ENCODE measurements at places on chromosomes 16 and 17.

DNA sequence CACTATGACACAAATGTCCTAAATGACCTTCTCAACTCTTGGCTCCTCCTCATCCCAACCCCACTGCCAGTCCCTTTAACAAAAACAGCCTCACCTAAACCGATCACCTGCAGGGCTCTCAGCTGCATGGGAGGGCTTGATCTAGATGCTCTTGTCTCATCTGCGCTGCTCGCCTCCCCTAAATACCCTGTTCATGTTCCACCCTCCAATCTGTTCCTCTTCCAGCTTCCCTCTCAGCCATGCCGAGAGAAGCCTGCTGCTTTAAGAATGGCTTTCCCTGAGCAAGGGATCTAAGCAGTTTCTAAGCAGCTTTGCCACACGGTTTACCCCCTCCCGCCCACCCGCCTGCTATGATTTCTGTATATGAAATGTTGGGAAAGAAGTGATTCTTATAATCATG, 23.7 kb downstream of the PIPOX start:
- DNase-seq = no peak

GRCh38 chr16:3480901-3481695, 14.2 kb downstream of the C16orf90 start:
- no peak for DNase-seq

GRCh38 chr17:81097943-81098308, 63.0 kb downstream of the BAIAP2 start:
- no peak for DNase-seq

- DNase-seq = no peak
These were observed 747 bp upstream of the LHX1 start for GRCh38 chr17:36936455-36937000.

DNA sequence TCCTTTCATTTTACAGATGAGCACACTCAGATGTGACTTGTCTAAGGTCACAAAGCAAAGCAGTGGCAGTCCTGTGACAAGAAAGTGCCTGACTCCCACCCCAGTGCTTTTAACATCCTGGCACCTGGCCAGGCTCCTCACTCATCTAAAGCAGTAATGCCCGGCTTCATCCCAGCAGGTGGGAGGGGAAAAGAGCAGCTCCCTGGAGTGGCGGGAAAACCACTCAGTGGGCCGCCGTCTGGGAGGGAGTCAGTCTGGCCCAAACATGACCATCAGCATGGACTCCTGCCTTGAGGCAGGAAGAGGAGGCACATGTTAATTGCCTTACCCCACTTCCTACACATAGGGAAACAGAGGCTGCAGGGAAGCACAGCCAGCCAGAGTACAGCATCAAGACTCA, 2.6 kb downstream of the PCGF2 start:
- DNase-seq = no peak

GRCh38 chr17:21370430-21370829, 5.7 kb upstream of the KCNJ12 start:
- no peak for DNase-seq

- no peak for DNase-seq
These were observed 13.4 kb downstream of the ZG16B start for GRCh38 chr16:2843526-2843925.

DNA sequence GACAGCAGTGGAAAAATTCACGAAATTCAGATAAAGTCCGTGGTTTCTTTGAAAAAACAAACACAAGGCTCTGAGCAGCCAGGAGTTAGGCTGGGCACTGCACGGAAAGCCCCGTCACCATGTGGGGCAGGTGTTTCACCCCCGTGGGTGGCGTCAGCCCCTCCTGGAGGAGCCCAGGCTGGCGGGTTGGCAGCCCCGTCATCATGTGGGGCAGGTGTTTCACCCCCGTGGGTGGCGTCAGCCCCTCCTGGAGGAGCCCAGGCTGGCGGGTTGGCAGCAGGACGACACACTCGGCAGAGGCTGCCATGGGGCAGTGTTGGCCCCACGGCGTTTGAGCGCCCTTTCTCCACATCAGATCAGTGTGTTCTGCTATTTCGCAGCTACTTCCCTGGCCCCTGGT, 38.1 kb downstream of the ACSF3 start:
- no peak for DNase-seq

DNA sequence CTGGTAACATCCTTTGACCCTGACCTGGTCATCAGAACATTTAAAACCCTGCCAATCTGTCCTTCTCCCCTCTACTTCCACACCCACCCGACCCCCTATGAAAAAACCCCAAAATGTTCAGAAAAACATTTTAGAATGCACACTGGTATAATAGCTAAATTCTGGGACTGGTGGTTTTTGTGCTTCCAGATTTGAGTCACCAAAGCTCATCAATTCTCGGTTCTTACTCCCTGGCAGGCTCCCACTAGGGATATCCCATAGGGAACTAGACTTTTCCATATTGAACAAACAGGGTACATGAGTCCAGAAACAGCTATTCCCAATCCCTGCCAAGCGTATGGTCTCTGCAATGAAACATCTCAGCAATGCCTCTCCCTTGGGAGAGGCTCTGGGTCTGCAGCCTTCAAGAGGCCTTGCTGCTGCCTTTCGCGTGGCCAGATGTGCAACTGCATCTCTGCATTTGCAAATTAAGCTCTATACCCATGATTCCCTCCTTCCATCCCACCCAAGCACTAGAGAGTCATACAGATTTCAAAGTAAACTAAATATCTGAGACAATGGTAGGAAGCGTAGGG, 67.7 kb downstream of the SMG6 start:
- no peak for DNase-seq

DNA sequence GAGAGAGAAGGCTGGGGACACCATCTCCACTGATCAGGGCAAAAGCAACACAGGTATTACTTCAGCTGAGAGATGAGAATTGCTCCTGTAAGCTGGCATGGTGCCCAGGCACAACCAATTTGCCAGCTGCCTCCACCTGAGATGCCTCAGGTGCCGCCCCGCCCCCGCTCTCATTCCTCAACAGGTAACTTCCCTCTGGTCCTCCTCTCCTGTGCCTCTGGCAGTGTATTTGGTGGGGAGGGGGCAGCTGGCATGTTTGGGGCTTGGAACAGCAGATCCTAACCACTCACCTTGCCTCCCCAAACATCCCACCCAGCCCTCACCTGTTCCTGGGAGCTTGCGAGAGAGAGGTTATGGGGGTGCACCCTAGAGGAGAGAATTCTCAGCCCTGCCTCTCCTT, 2.9 kb upstream of the SRCIN1 start:
- no peak for DNase-seq

DNA sequence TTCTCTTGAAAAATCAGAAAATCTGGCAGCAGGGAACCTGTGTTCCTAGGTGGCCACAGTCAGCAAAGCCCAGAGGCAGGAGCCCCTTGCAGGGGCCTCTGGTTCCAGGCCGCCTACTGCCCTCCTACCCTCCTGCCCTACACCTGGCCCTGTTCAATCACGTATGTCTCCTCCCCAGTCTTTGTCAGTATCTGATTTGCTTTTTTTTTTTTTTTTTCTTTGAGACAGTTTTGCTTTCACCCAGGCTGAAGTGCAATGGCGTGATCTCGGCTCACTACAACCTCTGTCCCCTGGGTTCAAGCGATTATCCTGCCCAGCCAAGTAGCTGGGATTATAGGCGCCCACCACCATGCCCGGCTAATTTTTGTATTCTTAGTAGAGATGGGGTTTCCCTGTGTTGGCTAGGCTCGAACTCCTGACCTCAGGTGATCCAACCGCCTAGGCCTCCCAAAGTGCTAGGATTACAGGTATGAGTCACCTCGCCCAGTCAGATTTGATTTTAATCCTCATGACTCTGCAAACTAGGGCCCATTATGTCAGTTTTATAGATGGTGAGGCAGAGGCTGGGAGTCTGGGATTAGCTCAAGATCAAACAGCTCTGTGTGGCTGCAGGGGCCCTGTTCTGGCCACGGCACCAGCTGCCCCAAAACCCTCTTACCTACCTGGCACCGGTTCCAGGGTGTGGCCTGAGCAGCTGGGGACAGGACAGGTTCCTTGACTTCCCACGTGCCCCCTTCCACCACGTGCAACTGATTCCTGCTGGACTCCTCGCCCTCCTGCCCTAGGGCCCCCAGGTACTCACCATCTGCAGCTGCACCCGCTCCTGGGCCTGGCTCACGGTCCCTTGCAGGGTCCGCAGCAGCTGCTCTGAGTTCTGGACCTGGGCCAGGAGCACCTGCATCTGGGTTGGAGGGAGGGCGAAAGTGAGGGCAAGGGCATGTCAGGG, 14.7 kb downstream of the RABEP2 start:
- no peak for DNase-seq

DNA sequence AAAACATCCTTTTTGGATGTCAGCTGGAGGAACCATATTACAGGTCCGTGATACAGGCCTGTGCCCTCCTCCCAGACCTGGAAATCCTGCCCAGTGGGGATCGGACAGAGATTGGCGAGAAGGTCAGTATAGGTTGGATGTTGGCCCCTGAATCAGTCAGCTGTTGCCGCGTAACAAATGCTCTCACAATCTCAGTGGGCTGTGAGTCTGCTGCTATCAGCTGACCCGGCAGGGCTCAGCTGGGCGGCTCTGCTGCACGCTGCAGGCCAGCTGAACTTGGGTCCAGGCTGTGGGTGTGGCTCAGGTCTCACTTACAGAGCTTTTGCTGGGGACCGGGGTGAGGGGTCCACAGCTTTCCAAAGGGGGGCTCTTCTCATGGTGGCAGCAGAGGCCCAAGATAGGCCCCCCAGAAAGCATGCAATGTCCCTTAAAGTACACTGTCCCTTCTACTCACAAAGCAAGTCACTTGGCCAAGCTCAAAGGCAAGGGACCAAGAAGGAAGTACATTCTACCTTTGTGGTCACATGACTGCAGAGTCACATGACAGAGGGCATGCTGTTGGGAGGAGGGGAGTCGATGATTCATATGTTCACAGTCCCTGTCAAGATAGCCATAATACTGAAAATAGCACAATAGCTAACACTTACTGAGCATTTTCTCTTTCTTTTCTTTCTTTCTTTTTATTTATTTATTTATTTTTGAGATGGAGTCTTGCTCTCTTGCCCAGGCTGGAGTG, 134.2 kb downstream of the ABCC1 start:
- DNase-seq = no peak

DNA sequence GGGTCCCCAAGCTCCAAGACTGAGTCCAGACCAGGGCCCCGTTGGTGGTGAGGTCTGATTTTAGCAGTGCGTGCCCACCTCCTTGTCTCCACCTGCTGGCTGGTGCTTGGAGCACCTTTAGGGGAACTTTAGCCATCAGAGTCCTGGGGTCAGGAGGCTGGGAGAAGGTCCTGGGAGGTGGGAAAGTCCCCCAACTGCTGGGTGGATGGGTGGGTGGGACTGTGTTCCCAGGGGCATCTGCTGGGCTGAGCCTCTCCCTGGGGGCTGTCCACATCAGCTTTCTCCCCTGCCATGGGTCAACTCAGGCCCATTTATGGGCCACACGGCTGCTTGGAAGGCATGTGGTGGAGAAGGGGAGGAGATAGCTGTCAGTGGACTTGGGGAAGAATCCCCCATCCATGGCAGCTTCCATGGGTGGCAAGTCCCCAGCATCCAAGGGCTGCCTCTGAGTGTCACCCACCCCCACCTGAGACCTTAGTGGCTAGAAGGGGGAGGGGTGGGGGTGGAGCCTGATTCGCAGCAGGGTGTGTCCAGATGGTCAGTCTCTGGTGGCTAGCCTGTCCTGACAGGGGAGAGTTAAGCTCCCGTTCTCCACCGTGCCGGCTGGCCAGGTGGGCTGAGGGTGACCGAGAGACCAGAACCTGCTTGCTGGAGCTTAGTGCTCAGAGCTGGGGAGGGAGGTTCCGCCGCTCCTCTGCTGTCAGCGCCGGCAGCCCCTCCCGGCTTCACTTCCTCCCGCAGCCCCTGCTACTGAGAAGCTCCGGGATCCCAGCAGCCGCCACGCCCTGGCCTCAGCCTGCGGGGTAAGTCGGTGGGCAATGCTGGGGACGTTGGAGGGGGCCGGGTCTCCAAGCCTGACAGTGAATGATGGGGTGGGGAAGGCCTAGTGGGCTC, at the start of gene TRPV2:
TRPV2 (plus strand) TSS at position 541 of the 894 bp plus-strand sequence. CDS start 2,098 bp downstream, outside the sequence.
- DNase-seq = no peak

- no peak for DNase-seq
These were observed 271.9 kb upstream of the PMFBP1 start for GRCh38 chr16:72443809-72444208.

DNA sequence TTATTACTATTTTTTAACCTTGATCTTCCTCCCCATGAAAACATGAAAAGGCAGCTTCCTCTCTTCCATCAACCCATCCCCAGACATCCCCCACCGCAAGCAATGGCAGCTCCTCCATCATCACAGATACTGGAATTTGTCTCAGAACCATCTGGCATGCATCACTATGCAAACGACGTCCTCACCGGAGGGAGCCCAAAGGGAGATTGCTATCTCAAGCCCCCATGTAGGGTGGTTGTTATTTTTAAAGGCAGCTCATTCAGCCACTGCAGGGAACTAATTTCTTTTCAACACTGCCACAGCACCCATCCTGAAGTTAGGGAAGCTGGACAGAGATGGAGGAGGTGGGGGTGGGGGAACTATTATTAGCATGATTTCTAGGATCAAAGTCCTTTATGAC, 222.5 kb downstream of the FOXL1 start:
- DNase-seq = no peak

- DNase-seq = no peak
These were observed 13.6 kb downstream of the G6PC3 start for GRCh38 chr17:44084131-44084538.

Measured in AG04450 (cell line).